ENCODE measurements at places on chromosomes 12 and 14. TPM values are rescaled to one million over a fixed set of nuclear protein-coding genes. Genes with fewer than 3 reads are reported as not detected.
A peak's percentile ranks its signal among the peaks of the same experiment; 100 is the strongest.

CLEC1B gene
- not detected for total RNA-seq

- no peak for DNase-seq
Measured at GRCh38 chr14:38994731-38995130, 108.3 kb downstream of the SEC23A start.

POTEM gene
- total RNA-seq: not detected

GRCh38 chr12:11725686-11726085, 76.2 kb downstream of the ETV6 start:
- no peak for DNase-seq

DNA sequence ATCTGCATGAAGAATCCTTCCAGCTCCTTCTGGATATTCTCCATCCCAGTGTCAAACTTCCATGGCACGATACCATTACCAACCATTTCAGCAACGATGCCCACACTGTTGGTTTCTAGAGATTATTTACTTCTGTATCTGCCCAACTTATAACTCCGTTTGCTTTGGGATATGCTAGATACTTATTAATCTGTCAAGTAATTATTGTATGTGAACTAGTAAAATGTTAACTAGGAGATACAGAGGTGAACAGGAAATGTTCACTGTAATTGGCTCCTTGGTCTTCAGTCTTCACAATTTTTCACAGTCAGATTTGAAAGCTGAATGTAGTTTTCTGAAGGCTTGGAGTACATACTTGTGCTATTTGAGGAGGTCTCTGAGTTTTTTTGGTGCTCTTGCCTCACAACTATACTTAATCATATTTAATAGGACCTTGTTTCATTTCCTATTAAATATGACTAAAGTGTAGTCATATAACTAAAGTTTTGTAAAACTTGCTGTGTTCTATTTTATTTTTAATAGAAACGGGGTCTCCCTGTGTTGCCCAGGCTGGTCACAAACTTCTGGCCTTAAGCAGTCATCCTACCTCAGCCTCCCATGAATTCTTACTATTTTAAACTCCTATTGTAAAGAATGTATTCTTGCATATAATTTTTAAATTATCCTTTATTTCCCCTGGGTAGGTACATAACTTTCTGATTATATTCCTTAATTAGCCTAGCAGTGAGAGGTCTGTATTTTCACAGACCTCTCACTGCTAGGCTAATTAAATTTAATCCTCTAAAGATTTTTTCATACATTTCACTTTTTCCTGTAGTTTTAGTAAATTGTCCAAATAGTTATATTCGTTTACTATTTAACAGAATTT, 79.7 kb downstream of the FGD4 start:
- DNase-seq: no peak

DNA sequence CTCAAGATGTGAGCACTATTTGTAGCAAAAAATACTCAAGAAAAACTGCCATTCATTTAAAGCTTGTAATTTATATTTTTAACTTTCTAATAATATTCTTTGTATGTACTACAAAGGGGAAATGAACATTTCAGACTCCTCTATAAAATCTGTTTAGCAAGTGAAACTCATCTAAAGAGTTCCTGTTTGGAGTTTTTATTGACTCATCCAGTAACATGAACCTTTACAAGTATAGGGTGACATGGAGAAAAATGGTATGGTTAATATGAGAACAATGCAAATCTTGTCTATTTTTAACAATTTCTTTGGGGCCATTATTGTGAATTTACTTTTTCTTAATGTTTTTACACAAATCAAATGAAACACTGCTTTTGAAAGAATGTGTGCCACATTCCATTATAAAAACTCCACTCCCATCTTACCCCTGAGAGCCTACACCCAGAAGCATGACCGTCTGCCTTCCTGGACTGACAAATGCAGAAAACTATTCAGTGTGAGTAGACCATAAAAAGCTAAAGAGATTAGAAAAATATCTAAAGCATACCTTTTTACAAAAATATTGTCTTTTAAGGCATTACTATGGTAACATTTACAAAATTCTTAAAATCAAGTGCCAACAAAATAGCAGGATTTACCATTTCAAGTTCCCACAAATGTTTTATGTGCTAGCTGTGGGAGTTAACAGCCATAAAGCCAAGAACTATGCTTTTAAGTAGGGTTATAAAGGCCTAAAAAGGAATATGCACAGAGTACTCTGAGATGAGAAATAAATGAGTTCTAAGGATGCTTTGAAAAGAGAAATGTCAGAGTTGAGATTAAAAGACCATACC, 144.0 kb downstream of the ADAMTS20 start:
- DNase-seq: no peak

DNA sequence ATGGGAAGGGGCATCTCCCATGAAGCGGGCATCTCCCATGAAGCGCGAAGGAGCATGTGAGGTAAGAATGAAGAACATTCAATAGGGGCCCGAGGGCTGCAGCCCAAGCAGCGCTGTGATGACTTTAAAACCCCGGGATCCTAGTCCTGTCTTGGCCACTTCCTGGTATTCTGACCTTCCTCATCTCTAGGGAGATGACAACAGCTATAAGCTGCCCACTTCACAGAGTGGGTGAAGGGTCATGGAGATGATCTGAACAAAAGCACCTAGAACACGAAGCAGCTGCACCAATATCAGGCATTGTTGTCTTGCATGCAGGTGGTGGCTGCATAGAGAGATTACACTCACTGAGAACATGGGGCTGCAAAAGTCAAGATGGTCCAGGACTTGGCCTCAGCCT, 64.5 kb downstream of the SPTB start:
- DNase-seq: no peak

MDGA2 gene
- total RNA-seq: not detected

DNA sequence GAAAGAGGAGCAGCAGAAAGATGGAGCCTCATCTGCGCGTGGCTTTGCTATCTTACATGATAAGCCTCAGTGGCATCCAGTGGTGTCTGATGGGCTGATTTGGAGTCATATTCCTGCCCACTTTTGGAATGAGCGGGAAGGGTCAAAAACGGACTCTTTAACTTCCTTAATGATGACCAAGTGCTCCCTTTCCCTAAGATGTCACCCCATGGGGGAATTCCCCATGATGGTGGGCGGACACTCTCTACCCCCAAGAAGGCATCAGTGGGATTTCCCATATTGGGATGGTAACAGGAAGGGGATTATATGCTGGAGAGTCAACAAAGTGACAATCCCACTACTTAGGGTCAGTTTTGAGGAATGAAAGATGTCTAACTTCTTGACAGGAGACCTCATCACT, 110.9 kb downstream of the GPATCH2L start:
- DNase-seq: no peak

BCL11B gene
- 71.7 TPM for total RNA-seq

- DNase-seq: no peak
Measured at GRCh38 chr12:125282921-125283320, 217.7 kb downstream of the AACS start.

- DNase-seq: no peak
Measured at GRCh38 chr14:68741839-68742470, 50.9 kb downstream of the ZFP36L1 start.

DNA sequence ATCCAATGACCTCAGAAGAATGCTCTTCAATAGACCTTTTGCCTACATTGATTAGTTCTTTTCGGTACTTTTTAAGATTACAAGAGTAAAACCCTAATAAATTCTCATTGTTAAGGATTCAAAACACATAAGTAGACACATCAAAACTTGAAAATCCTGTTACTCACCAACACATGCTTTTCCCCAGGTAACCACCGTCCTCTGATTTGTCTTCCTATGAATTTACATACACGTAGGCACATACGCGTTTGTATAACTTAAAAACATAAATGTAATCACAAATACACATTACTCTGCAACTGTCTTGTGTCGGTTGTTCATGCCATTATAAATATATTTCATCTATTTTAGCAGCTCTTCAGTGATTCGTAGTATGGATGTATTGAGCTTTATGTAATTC, 910 bp upstream of the WASHC4 start:
- no peak for DNase-seq

RTN1 gene
- not detected for total RNA-seq

PGF gene
- not detected for total RNA-seq

GRCh38 chr12:131089531-131090273, 136.0 kb downstream of the ADGRD1 start:
- no peak for DNase-seq

KLRC4 gene
- total RNA-seq: not detected

TAS2R20 gene
- total RNA-seq: 0.54 TPM

DNA sequence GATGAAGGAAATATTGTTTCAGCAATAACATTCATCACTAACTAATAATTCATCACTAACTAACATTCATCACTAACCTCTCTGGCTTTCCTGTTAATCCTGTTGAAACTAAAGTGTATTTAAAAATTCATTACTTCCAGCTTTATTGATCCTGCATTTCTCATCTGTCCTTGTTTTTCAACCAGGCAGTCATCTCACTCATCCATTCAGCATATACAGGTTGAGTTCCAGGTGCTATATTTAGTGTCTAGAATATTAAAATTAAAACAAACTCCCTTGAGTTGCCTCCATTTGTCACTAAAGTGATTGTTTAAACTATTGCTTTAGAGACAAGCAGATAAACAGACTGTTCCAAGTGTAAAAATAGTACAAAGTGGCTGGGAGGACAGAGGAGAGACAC, 58.1 kb downstream of the ATXN7L3B start:
- no peak for DNase-seq

DNA sequence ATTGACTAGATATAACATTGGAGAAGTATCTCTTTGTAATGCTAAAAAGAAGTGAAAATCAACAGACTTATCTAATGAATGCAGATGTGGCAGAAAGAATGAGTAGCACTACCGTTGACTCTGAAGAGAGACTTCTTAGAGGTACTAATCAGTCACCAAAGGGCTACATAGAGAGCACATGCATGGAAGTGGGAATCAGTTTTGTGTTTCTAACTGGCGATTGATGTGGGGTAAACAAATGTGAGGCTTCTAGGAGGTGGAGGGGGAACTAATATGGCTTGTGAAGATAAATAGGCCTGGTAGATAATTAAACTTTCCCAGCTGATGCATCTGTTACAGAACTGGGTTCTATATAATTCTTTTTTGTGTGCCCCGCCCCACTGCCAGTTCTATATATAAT, 10.5 kb downstream of the COCH start:
- no peak for DNase-seq

- DNase-seq: no peak
Measured at GRCh38 chr14:29892327-29892726, 35.3 kb downstream of the PRKD1 start.

DBX2 gene
- total RNA-seq: not detected

DNA sequence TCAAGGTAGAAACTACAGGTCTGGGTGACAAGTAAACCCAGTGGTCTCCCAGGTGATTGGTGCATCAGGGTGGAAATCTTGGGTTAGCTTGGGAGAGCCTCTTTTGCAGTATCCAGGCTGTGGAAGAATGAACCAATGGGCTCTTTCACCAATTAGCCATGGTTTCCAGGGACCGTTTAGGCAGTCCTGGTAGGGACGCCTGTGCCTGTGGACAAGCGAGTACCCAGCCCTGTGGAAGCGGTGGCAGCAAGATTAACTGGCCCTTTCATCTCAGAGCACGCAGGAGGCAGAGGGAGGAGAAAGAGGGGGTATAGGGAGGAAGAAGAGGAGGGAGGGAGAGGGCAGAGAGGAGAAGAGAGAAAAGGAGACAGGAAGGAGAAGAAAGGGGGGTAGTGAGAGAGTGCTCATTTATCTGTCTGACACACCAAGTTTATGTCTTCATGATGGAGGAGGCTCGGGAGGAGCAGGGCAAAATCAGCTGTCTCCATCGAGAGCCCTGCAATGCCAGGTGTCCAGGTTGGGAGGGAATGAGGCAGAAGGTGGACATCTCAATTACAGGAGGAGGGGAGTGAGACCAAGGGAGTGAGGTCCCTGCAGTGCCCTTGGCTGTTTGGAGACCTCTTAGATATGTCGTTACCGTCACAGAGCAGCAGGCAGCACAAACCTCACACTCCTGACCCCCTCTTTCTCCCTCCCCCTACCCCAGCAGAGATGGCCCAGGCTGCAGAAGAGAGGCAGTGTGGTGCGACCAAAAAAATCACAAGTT, 4.6 kb upstream of the ZDHHC22 start:
- no peak for DNase-seq

DNA sequence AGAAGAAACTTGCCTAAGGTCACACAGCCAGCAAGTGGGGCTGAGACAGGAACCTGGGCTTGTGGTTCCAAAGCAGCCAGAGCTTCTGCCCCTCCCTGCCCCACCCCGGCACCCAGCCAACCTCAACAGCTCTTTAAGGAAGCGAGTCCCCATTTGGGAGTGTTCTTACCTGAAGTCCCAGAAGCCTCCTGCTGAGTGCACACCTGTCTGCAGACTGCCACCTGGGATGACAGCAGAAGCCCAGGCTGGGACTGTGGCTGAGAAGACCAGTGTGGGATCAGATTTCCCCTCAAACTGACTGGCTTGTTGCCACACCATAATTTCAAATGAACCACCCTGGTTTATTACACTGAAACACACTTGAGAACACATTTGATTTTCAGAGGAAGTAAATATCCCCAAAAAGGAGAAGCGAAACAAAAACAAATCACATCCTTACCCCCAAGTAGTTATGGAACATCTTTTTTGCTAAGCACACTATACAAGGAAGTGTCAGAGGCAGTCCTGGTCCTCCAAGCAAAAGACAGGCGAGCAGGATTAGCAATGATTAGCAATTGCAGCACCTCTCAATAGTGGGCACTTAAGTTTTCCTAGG, 6.3 kb upstream of the RIN3 start:
- no peak for DNase-seq

DNA sequence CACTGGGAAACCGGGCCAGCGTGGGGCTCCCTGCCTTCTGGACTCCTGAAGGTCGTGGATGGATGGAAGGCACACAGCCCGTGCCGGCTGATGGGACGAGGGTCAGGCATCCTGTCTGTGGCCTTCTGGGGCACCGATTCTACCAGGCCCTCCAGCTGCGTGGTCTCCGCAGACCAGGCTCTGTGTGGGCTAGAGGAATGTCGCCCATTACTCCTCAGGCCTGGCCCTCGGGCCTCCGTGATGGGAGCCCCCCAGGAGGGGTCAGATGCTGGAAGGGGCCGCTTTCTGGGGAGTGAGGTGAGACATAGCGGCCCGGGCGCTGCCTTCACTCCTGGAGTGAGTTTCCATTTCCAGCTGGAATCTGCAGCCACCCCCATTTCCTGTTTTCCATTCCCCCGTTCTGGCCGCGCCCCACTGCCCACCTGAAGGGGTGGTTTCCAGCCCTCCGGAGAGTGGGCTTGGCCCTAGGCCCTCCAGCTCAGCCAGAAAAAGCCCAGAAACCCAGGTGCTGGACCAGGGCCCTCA, 26.9 kb downstream of the HIP1R start:
- DNase-seq: no peak

PROX2 gene
- total RNA-seq: 0.41 TPM

DNA sequence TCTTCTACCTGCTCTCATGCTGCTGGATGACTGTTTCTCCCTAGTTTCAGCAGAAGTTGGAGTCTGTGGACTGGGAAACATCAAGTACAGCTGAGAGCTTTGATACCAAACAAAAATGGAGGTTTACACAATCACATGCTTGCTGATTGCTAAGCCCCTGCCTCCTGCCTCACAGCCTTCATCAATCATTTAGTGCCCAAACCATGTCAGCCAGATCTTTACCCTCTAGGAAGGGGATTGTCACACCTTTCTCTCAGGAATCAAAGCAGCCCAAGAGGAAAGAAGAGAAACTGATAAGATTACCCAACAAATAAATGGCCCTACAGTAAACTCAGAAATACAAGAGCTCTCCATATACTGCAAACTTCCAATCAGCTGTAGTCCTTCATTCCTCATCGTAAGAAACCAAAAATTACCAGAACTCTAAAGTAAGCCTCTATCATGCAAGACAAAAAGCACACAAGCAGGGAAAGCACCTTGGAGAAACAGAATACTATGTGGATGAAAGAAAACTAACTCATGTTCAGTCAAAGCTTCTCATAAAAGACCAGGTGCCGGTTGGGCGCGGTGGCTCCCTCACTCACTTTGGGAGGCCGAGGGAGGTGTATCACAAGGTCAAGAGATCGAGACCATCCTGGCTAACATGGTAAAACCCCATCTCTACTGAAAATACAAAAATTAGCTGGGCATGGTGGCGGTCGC, 63.6 kb upstream of the RESF1 start:
- peak; percentile 50 for DNase-seq

INHBC gene
- not detected for total RNA-seq

Data from activated naive CD4-positive, alpha-beta T cell treated with anti-CD3 and anti-CD28 coated beads for 36 hours (primary cell).